Mammary microvascular endothelial cell (primary cell): ENCODE measurements at places on chromosomes 7 and 10. TPM values are rescaled to one million over a fixed set of nuclear protein-coding genes. Genes with fewer than 3 reads are reported as not detected.

PRRT4 gene
- total RNA-seq: not detected in 2 replicates

CNPY1 gene
- total RNA-seq: not detected in 2 replicates

AGAP3 gene
- total RNA-seq: 31.6 and 41.0 TPM in 2 replicates

FAM20C gene
- 17.6 and 22.7 TPM in 2 replicates for total RNA-seq

OTUD1 gene
- 4.2 TPM in 2 replicates for total RNA-seq

ANXA8 gene
- not detected in 2 replicates for total RNA-seq

SLC26A3 gene
- total RNA-seq: not detected in 2 replicates

FAM170B gene
- not detected in 2 replicates for total RNA-seq

INA gene
- total RNA-seq: 1.1 and 1.6 TPM in 2 replicates

GPR37 gene
- 0.10 TPM in 1 of 2 replicates, not detected in the other for total RNA-seq

PMS2 gene
- 10.8 and 12.5 TPM in 2 replicates for total RNA-seq
